Tibial artery (tissue), 4 donors: ENCODE measurements at places on chromosomes 1 and 21.

GRCh38 chr1:200991097-200991614 lies 32.4 kb downstream of the KIF21B start:
- no peak for DNase-seq

- DNase-seq = no peak
These were observed 145.5 kb downstream of the NUF2 start for GRCh38 chr1:163467289-163467688.

- DNase-seq = peak; percentile 70
These were observed 710 bp upstream of the HYI start for GRCh38 chr1:43454270-43455011.

DNA sequence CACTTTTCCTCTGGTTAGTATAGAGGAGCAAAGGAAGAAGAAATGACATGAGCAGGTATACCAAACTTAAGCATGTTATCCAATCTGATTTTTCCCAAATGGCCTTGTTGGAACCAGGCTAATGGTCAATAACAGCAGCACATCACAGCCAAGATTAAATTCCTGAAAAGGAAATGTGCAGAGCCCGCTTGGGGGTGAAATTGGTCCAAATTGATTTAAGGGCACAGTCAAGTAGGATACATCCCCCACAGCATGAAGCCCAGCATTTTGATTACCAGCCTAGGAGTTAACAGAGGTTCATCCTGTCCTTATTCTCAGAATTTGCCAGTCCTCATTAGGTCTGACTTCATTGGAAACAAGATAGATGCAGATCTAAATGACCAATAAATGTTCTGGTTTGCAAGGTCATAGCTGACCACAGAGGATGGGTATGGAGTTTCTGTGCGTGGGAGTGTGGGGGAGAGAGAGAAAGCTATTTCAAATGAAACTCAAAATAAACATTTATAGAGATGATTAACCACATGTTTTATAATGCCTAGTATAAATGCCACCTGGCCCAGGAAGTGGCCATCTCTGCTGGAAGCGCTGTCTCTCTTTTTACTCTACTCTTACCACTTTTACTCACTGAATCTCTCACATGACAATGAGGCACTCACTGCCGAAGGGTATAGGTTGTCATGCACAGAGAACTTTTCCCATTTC lies 38.7 kb downstream of the RGS5 start:
- DNase-seq = no peak

DNA sequence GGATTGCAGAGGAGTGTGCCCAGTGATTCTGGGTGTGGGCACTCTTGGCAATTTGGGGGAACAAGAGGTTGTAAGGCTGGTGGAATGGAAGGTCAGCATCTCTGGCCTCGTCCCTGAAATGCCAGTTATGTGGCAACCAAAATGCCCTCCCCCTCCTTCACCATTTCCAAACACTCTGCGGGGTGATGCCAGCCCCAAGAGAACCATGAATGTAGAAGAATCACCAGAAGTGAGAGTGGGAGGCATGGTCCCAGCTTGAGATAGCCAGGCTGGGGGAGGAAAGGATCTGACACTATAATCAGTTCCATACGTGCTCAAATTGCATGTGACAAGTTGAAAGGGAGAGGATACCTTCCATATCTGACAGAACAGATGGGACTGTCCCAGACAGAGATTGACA lies 88.7 kb upstream of the EDN2 start:
- no peak for DNase-seq

- DNase-seq = no peak
These were observed 2.7 kb downstream of the FCER1G start for GRCh38 chr1:161217831-161218230.

DNA sequence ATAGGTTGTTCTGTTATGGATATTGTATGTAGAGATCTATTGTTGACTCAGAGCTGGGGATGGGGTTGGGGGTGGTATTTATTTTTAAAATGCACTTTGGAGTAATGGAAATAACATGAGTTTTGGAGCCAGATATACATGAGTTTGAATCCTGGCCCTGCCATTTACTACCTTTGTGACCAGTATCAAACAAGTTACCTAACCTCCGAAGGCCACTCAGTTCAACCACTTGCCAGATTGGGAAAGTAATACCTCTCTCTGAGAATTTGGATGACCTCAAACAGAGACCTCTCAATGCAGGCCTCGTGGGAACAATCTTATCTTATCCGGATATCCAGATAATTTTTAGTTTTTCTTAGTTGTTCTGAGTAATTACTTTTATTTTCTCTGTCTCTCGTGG lies 181.0 kb downstream of the FGGY start:
- DNase-seq = no peak

GRCh38 chr21:17726047-17726829 lies 92.9 kb downstream of the C21orf91 start:
- no peak for DNase-seq

DNA sequence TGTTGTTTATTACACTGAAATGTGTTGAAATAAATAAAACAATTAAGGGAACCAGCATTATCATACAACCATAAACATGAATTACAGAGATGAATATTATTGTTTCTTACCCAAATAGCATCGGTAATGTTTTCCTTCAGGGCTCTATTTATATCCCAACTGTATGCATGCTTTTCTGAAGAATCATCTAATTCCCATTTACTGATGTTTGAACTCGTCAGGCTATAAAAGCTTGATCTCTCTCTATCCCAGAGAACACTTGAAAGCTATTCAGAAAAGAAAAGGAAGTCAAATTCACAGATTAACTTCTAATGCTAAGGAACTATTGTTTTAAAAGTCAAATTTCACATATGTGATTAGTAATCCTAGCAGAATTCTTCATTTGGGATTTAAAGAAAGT lies 12.4 kb downstream of the NUP133 start:
- DNase-seq = no peak

- DNase-seq = no peak
These were observed 38.7 kb upstream of the GPR157 start for GRCh38 chr1:9167638-9168037.

DNA sequence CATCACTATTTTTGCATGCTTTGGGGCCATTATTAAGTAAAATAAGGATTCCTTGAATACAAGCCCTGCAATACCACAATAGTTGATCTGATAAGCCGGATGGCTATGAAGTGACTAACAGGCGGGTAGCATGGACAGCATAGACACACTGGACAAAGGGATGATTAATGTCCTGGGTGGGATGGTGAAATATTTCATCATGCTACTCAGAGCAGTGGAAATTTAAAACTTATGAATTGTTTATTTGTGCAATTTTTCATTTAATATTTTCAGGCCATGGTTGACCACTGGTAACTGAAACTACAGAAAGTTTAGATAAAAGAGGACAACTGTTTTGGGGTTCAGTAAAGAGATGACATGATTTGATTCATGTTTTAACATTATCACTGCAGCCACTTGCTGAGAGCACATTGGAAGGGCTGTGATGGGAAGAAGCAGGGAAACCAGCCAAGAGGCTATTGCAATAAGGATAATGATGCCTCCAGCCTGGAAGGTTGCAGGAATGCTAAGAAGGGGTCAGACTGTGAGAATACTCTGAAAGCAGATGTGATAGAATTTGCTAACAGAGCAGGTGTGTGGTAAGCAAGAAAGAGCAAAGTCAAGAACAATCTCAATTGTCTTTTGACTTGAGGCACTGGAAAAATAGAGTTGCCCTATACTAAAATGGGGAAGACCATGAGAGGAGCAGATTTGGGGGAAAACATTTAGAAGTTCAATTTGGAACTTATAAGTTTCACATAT lies 62.5 kb upstream of the TNFSF4 start:
- DNase-seq = no peak

DNA sequence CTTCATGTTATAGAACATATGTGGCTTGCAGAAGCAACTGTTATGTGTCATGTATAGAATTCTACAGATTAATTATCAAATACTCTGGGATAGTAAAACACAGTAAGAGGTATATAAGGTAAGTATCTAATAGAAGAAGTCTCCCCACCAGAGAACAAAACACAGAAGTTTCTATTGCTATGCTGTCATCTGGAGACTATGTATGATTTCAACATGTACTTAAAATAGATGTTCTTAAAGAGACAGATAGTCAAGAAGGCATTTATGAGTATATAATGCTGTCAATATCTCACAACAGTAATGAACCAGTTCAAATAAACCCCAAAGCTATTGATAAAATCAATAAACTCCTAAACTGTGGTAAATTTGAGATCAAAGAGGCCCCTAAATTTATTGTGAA lies 8.1 kb upstream of the ADCY10 start:
- no peak for DNase-seq

DNA sequence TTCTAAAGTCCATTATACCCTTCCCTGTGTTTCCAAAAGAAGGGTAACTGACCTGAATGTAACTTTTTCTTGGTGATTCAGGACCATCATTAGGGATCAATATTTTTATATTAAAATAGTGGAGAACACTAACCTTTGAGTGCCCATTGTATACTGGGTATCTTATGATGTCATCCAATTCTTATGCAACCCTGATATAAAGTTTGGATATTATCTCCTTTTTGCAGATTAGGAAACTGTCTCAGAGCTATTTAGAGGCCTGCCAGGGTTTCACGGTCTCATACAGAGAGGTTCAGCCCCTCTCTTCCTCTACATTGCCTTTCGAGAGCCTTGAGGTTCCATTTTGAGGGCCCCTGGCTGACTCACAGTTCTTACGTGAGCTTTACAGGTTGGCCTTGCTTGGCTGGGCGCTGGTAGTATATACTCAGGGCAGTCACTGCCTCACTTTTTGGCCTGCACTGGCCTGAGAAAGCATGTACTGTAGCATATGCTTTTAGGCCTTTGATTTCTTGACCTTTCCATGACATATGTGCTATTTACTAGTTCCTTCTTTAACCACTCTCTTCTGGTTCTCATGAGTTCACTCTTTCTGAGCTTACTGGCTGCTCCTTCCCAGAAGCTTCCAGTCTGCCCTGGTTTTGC lies 15.7 kb upstream of the FOXO6 start:
- DNase-seq = no peak

- no peak for DNase-seq
These were observed 67.2 kb upstream of the CACYBP start for GRCh38 chr1:174932587-174932986.

GRCh38 chr1:3519301-3519885 lies 64.9 kb downstream of the ARHGEF16 start:
- DNase-seq = no peak

DNA sequence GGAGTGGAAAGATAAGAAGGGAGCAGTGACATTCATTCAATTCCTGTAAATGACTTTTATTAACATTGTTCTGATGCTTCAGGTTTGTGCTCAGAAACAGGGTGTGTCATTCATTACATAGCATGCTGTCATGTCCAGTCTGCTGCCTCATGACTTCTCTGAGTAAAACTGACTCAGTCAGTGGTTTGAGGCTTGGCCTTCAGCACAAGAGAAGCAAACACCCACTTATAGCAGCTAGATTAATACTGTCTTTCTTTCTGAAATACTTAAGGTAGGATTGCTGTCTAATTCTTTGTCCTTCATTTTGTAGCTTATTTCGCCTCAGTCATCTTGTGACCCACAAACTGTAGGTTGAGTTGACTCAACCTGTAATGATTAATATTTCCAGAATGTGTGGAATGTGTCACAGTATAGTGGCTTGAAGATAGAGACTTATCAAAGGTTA lies 32.9 kb downstream of the RASAL2 start:
- DNase-seq = no peak

DNA sequence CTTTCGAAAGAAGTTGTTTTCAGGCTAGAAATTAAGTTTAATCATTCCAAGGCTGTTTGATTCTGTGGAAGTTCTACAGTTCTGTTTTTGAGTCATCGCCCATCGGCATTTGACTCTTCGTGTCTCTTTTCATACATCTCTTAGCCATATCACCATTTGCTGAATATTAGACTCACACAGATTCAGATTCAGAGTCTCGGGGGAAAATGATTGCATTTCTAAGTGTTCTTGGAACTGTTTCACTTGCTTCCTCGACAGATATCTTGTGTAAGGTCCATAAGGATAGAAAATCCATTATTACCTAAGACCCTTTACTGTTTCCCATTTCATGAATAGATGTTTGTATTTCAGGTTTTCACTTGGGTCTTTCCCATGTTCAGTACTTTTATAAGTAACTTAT lies 237.0 kb upstream of the SGIP1 start:
- no peak for DNase-seq

DNA sequence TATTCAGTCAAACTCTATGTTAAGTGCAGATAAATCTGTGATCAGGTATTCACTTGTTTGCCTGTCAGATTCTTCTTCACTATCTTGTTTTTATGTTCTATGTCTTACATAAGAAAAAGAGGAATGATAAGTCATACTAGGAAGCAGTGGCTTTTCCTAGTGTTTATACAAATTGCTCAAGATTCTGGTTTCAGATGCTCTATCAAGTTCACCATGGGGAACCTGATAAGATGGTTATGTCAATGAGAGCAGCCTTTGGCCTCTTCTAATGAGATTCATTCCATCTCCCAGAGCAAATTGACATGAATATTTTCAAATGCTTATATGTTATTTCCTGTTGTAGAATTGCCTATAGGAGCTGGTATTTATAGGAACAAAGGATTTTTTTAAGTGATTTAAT lies 218.8 kb upstream of the TMPRSS15 start:
- DNase-seq = no peak

- DNase-seq = no peak
These were observed 28.3 kb downstream of the TTC3 start for GRCh38 chr21:37101384-37101783.

DNA sequence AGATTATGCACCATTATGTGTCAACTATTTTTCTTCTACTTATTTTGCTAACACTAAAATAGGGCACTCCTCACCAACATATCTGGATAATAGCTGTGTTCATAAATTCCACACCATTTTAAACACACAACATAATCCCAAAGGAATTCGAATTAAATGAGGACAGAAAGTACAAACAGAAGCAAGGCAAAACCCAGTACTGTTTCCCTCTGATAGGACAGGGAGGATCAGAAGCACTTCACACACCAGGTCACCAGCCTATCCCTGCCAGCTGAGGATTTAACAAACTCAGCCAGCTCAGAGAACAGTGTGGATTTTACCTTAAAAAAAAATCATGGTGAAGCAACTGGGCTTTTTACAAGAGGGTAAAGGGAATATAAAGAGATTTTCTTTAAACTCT lies 20.0 kb downstream of the CRYZ start:
- DNase-seq = no peak

DNA sequence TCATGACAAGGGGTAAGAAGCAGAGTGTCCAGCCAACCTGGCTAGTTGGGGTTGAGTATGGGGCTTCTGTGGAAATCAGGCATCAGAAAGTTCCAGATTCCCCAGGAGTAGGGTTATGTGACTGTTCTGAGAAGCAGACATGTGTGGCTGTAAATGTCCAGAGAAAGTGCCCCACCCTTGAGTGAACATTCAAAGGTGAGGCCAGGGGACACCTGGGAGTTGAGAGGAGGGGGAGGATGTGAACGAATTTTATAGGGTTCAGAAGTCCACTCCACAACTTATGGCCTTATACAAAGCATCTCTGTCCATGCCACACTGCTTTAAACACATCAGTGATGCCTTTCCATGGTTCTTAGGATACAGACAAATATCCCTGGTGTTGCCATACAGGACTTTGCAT lies 133.3 kb downstream of the IGSF21 start:
- no peak for DNase-seq

GRCh38 chr1:214005708-214006107 lies 17.9 kb downstream of the PROX1 start:
- DNase-seq = no peak

- no peak for DNase-seq
These were observed 93.9 kb downstream of the C1orf21 start for GRCh38 chr1:184480736-184481135.
